NCI-H446 treated with DMSO at 0.1 percent for 48 hours (cell line): ENCODE measurements at places on chromosomes 2 and 18.

- no peak for DNase-seq
Measured at GRCh38 chr2:149924028-149924427, 336.5 kb upstream of the MMADHC start.

- DNase-seq: no peak
Measured at GRCh38 chr2:173427887-173428668, 73.4 kb downstream of the CDCA7 start.

- DNase-seq: no peak
Measured at GRCh38 chr2:202773301-202773973, 98.1 kb downstream of the ICA1L start.

- no peak for DNase-seq
Measured at GRCh38 chr2:212712466-212712865, 173.9 kb upstream of the ERBB4 start.

- no peak for DNase-seq
Measured at GRCh38 chr18:48460929-48461583, 51.9 kb upstream of the ZBTB7C start.

- peak; percentile 38 for DNase-seq
Measured at GRCh38 chr2:167990062-167990461, 257.3 kb downstream of the STK39 start.

- DNase-seq: no peak
Measured at GRCh38 chr18:47747260-47747795, 183.1 kb downstream of the SMAD2 start.

DNA sequence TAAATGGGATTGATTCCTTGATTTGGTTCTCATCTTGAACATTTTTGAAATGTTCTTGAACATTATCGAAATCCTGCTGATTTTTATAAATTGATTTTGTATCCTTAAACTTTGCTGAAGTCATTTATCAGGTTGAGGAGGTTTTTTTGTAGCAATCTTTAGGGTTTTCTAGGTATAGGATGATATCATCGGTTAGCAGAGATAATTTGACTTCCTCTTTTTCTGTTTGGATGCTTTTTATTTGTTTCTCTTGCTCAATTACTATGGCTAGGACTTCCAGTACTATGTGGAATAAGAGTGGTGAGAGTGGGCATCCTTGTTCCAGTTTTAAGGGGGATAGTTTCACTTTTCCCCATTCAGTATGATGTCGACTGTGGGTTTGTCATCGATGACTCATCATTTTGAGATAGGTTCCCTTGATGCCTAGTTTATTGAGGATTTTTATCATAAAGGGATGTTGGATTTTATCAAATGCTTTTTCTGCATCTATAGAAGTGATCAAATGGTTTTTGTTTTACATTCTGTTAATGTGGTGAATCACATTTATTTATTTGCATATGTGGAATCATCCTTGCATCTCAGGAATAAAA, 201.5 kb upstream of the ZSWIM2 start:
- DNase-seq: no peak

DNA sequence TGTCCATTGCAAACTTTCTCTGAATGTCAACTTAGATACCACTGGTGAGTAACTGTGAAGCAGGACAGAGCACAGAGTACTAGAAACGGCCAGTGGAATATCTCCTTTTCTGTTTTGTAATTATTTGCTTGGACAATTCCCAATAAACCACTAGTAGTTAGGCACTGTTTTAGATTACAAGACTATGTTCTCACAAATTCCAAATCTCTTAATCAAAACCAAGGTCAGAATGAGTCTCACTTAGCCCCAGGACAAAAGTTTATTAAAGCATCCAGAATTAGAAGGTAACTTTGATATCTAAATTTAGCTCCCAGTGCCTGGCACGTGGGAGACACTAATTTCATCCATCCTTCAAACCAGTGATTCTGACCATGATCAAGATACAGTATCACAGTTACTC, 89.0 kb downstream of the ZNF521 start:
- no peak for DNase-seq

- DNase-seq: no peak
Measured at GRCh38 chr2:69997015-69997830, 35.8 kb upstream of the ASPRV1 start.

- no peak for DNase-seq
Measured at GRCh38 chr2:109351164-109351756, 222.3 kb downstream of the SH3RF3 start.

GRCh38 chr2:194346193-194346592, 1310.8 kb upstream of the SLC39A10 start:
- peak; percentile 17 for DNase-seq

GRCh38 chr2:151070253-151070652, 191.4 kb downstream of the RBM43 start:
- DNase-seq: no peak

- peak; percentile 22 for DNase-seq
Measured at GRCh38 chr2:229586746-229587705, 127.3 kb downstream of the DNER start.

DNA sequence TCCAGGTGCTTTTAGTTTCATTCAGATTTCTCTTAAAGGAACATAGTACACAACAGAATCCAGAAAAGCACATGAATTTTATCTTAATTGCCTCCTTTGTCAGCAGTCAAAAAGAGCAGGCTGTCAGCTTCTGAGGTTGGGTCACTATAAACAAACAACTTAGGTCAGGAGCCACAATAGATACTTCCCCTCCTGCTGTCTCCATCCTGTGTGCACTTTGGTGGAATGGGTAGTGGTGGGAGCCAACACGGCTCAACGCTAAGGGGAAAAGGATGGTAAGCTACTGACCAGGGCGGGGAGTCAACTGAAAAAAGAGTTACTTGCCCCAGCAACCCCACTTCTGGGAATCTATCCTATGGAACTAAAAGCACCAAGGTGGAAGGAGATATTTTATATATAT, 121.9 kb downstream of the PAX3 start:
- DNase-seq: no peak
